ENCODE measurements at places on chromosomes 3 and 15.

DNA sequence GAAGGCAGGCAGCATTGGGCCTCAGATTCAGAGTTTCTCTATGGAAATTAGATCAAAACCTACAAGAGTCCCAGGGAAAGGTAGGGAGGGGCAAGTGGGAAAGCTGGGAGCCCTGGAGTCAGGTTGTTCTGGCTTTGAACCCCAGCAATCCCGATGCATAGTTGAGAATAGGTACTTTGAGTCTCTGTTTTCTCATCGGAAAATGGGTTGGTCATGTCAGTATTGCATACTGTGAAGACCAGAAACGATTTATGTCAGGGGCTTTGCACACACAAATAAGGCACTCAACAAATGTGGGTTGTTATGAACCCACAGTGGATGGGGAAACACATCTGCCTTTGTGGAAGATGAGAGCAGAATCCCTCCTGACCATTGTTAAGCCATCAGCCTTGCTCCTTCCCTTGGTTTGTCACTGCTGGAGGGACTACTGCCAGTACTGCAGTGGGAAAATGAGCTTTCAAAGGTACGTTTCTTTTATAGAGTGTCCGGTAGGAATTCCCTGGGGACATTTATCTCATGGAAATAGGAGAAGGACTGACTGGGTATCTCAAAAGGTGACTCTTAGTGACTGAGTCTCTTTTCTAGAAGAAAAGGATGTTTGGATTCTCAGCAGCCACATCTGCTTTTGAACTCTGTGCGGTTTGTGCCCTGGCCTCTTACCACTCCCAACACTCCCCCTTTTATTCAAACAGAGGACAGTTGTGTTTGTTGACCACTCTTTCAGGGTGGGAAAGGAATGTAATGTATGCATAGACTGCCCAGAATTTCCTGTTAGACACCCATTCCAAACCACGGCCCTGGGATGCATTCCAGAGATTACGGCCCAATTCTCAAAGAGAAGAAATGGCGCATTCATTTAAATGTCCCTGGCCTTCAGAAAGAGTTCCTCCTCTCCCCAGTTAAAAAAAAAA is 54.6 kb upstream of the VILL start:
- DNase-seq: no peak

DNA sequence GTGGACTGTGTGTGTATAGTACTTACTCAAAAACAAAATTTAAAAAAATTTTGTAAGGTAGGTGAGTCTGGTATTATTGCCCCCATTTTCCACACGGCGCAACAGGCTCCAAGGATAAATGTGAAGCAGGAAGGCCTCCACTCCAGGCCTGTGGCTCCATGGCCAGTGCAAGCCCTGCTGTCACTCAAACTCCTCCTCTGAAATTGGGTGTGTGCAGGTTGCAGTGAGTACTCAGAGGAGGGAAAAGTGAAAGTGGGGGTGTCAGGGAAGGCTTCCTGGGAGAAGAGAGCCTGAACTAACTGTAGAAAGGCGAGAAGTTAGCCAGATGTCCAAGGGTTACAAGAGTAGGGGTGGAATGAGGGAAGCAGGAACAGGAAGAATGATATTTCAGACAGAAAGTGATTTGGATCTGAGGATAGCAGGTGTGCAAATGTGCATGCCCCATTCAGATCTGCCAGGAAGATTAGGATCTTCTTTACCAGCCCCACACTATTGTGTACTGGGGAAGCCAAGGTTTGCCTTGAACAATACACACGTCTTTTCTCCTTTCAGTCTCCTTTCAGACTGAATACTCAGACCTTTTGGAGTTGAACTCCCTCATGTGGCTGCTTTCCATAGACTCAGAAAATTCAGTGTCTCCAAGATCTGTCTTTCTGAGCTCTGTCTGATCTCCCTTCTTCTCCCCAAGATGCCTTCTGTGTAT is 48.7 kb upstream of the RYK start:
- no peak for DNase-seq

DNA sequence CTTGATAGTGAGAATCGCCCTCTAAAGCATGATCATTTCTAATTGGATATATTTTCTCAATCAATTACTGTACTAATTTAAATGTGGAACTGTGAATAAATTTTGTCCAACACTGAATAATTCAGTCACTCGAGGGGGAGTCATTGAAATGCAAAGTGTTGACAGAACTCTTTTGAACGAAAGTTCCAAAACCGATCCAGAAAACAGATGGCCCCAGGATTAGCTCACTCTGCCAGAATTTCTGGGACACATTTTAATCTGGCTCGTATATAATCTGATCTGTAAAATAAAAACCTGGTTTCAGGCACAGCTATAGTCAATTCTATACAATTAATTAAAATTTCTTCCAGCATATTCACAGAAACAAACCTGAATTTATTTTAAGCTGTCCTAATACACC is 580.4 kb downstream of the ROBO1 start:
- DNase-seq: no peak

DNA sequence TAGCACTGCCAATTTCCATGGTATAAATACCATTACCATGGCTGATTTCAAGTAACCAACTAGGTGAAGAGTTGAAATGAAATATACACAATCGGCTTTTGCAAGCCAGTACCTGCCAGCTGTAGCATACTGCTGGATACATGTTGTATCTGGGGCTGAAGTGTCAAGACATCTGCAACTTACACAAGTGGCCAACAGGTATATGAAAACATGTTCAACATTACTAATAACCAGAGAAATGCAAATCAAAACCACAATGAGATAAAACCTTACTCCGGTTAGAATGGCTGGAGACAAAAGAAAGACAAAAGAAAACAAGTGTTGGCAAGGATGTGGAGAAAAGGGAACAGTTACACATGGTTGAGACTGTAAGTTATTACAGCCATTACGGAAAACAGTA is 11.6 kb downstream of the ATOSA start:
- no peak for DNase-seq

- no peak for DNase-seq
Observed at GRCh38 chr15:30865257-30865656, 38.5 kb upstream of the FAN1 start.

- no peak for DNase-seq
Observed at GRCh38 chr15:96125721-96126415, 204.6 kb upstream of the NR2F2 start.

- no peak for DNase-seq
Observed at GRCh38 chr15:70535071-70535954, 228.0 kb downstream of the UACA start.

Measured in heart left ventricle (tissue), 16 donors.